ENCODE measurements at places on chromosomes 3 and 15.
A peak's percentile ranks its signal among the peaks of the same experiment; 100 is the strongest.

DNA sequence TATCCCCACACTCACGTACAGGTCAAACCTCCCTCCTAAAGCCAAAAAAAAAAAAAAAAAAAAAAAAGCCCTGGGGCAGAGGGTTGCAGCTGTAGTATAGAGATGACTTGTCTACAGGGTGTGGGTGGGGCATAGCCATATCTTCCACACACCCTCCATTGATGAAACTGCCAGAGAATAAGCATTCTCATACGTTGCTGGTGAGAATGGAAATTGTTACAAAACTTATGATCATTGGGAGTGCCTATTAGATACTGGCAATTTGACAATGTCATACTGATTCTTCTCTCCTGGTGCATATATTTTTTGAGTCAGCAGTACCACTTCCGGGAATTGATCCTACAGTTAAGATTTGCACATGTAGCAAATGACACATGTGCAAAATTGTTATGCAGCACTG lies 11.0 kb upstream of the CTNNB1 start:
- DNase-seq = no peak

DNA sequence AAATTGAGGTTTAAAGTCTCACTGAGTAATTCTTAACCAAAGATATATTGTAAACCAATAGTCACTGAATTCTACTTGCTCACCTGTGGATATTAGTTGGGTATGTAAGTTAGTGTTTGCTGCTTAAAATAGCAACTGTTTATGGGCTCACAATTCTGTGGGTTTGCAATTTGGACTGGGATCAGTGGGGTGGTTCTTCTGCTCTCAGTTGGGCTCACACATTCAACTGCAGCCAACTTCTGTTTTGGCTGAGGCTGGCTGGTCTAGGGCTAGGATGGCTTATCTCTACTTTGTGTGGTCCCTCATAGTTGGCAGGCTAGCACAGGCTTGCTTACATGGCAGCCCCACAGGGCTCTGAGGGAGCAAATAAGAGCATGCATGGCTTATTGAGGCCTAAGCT lies 226.0 kb upstream of the LRRFIP2 start:
- no peak for DNase-seq

DNA sequence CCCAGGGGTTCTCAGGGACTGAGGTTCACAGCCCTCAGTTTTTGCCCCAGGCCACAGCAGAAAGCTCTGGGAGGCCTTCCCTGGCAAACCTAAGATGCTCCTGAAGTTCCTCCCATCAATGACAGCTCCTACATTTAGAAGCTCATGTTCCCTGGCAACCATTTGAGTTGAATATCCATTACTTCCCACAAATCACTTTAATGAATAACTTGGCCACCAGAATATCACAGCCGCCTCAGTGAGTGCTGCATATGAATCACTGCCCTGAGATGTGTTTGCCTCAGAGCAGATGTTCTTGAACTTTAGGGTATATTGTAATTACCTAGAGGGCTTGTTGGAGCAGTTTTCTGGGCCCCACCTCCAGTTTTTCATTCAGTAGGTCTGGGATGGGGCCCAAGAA lies 27.4 kb downstream of the SLCO2A1 start:
- no peak for DNase-seq

DNA sequence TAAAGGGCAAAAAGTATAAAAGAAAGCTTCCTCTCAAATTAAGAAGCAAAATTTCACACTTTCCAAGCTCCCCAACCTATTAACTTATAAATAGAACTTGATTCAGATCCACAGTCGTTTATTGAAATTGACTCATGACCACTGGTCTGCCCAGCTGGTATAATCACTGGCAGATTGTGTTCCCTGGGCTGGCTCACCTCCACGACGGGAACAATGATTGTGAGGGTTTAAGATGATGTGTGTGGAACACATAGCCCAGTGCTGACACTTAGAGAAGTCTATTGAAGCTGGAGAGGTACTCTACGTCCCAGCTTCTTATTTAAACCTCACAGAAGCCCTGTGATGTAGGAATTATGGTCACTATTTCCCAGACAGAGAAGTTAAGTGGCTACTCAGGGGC lies 90.4 kb downstream of the MB21D2 start:
- no peak for DNase-seq

DNA sequence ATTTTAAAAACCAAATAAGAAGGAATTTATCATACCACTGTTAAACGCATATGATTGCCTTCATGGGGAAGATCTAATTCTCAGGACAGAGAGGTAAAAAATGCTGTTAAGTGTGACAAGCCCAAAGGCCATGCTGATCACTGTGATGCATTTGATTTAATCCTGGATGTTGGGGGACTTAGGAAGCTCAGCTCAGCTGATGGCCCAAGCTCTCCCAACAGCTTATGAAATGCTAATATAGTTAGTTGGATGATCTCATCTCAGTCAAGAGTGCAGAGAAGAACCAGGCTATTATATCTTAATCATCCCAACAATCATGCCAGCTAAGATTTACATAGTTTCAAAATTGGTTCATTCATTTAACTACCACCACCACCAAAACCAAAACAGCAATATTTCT lies 340.0 kb downstream of the IL20RB start:
- DNase-seq = no peak

DNA sequence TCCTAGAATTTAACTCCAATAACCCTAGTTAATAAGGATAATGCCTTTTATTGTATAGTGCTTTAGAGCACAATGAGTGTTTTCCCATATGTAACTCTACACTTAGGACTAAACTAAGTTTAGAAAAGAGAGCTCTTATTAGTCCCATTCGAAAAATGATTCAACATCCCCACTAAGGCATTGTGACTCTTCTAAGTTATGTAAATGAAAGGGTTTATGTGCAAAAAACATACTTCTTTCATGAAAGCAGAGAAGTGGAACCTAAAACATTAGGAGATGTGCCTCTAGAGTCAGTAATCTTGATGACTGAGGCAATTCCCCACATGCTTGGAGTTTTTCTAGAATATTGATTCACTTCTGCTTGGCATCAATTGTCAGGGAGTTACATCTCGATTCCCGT lies 344.1 kb upstream of the ZNF717 start:
- DNase-seq = no peak

GRCh38 chr3:9169326-9169725 lies 80.1 kb downstream of the SRGAP3 start:
- no peak for DNase-seq

DNA sequence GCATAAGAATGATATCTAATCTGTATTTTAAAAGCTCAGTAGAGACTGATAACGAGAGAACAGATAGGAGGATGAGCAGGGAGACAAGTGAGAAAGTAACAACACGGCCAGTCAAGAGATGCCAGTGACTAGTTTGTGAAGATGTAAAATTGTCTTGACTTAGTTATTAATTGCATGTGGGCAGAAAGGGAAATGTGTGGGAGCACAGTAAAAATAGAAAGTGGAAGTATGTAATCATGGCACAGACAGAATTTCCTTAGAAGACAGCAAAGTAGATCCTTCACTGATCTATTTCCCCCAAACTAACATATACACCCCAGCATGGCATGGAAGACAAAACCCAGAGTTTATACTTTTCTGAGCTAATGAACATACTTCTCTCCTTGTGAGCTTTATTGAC lies 344.5 kb downstream of the FGF12 start:
- DNase-seq = no peak

DNA sequence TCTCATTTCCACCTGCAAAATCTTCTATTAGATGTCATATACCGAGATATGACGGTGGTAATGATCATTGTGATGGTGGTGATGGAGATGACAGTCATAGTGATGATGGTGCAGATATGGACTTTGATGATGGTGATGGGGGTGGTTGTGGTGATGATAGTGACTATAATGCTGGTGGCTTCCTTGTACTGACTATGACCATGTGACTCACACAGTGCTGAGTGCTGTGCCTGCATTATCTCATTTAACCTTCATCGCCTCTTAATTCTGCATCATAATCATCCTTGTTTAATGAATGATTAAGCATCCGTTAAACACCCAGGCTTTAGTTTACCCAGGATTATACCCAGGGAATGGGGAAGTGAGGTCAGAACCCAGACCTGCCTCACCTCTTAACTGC lies 331.7 kb downstream of the FEZF2 start:
- DNase-seq = no peak

- no peak for DNase-seq
Measured at GRCh38 chr15:77032647-77033416, 37.9 kb downstream of the PSTPIP1 start.

GRCh38 chr15:56217341-56217740 lies 26.3 kb downstream of the RFX7 start:
- no peak for DNase-seq

GRCh38 chr3:8884630-8885290 lies 78.5 kb downstream of the RAD18 start:
- no peak for DNase-seq

- DNase-seq = peak; percentile 9
Measured at GRCh38 chr3:113117511-113118234, 93.7 kb upstream of the BOC start.

DNA sequence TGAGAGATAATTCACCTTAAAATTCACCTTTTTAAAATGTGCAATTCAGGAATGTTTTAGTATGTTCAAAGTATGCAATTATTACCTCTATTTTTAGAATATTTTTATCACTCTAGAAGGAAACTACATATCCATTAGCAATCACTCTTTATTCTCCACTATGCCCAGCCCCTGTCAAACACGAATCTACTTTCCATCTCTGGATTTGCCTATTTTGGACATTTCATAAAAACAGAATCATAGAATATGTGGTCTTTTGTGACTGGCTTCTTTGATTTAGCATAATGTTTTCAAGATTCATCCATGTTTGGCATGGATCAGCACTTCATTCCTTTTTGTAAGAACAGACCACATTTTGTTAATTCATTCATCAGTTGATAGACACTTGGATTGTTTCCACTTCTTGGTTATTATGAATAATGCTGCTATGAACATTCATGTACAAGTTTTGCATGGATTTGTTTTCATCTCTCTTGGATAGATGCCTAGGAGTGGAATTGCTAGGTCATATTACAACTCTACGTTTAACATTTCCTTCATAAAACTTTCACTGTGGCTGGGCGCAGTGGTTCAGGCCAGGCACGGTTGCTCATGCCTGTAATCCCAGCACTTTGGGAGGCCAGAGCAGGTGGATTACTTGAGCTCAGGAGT lies 12.7 kb downstream of the HMCES start:
- DNase-seq = no peak

- no peak for DNase-seq
Measured at GRCh38 chr3:107662586-107662985, 139.8 kb downstream of the BBX start.

DNA sequence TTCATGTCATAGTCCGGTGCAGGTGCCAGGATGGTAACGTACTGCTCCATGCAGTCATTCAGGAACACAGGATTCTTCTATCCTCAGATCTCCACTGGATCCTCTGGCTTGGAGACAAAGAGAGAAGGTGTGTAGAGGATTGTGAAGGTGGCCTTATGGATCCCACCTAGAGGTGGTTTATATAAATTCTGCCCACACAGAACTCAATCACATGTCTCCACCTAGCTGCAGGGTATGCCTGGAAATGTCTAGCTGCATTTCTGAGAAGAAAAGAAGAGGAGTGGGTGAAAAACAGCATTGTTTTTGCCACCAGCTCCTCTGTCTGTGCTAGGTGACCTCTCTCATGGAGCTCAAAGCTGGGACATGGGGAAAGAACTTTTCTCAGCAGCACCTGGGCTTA lies 478.7 kb downstream of the PDCD6IP start:
- DNase-seq = no peak

DNA sequence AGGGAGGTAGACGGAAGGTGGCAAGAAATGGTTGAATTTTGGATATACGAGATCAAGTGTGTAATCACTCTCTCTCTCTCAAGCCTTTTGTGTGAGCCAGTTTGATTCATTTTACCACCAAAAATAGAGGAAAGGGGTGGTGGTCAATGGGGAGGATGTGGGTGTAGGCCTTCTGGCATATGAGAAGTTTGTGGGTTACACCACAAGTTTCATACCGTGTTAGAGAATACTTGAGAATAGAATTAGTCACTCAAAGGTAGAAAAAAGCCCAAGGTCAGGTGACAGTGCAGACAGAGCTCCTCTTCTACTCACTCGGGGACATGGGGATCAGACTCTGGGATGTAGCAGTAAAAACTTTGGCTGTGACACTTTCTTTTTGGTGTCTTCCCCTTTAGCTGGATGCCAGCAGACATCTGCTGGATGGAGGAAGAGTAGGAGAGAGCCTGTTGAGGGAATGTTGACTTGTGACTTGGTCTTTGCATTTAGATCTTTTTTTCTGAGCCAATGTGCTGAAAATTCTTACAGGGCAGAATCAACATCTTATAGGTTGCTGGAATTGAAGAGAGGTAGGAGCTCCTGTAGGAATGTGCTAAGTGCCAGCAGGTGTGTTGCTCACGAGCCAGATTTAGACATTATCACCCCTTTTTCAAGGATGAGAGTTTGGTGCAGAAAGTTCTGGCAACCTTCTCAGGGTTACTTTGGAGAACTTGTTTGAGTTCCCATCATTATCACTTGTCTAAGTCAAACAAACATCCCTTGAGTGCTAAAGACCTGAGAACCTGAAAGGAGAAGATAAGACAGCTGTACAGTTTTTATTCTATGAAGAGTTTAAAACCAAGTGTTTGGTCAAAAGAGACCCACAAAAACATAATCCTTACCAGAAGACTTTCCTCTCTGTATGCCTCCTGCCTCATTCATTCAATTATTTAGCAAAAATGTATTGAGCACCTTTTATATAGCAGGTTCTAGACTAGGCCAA lies 43.9 kb upstream of the RYK start:
- DNase-seq = no peak

GRCh38 chr3:129442486-129442885 lies 2.5 kb downstream of the IFT122 start:
- DNase-seq = no peak

- no peak for DNase-seq
Measured at GRCh38 chr3:156750874-156751245, 75.3 kb upstream of the LEKR1 start.

- DNase-seq = peak; percentile 91
Measured at GRCh38 chr3:31531992-31532586, 636 bp upstream of the STT3B start.

DNA sequence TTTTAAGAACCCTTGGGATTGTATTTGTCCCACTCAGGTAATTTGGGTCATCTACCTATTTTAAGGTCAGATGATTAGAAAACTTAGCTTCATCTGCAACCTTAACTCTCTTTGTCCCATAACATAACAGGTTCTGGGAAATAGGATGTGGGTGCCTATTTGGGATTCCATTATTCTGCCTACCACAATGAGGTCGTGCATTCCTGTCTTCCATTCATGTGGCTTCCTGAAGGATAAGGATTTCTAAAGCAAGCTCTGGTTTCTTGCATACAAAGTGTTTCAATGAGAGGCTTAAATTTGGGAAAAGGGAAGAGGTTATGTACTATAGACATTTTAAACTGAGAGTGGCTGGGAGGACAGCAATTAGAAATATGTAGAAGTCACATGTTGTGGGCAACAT lies 190.3 kb downstream of the MCTP2 start:
- no peak for DNase-seq

GRCh38 chr3:101020351-101021015 lies 27.3 kb upstream of the ABI3BP start:
- no peak for DNase-seq

- DNase-seq = no peak
Measured at GRCh38 chr3:160464321-160464720, 14.7 kb upstream of the TRIM59 start.

- DNase-seq = no peak
Measured at GRCh38 chr3:71050166-71050537, 533.4 kb downstream of the FOXP1 start.
